ENCODE measurements at places on chromosomes 5 and 9. TPM values are rescaled to one million over a fixed set of nuclear protein-coding genes. Genes with fewer than 3 reads are reported as not detected.

GRCh38 chr9:73056245-73056644 lies 95.4 kb upstream of the ANXA1 start:
- DNase-seq: no peak

EPB41L4A gene
- 41.8 TPM for total RNA-seq

GRCh38 chr5:142961440-142962173 lies 191.4 kb downstream of the ARHGAP26 start:
- DNase-seq: no peak

DNA sequence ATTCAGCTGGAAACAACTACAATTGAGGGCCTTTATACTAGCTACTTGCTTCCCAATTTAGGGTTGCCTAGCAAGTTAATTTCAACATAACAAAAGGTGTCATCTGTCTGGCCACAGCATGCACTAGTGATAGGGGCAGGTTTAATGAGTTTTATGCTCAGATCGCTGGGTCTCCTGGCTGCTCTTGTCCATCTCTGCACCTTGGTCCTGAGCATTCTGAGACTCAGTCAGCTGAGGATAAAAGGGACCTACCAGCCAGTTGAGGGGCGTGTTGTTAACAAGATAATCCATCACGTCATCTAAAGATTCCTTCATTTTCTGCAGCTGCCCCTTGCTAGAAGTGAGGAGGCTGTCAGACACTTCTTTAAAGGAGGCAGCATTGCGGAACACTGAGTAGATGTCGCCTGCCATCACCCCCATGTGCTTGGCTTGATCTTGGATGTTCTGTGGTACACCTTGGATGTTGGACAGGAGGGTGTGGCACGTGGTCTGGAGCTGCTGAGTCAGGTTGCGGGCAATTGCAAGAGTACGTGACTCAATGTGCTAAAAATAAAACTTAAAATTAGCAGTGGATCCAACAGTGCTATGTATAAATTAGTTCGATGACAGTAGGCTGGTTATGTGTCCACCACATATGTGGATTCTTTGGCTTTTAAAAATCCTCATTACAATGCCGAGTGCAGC lies 11.0 kb downstream of the PLIN2 start:
- no peak for DNase-seq

DNA sequence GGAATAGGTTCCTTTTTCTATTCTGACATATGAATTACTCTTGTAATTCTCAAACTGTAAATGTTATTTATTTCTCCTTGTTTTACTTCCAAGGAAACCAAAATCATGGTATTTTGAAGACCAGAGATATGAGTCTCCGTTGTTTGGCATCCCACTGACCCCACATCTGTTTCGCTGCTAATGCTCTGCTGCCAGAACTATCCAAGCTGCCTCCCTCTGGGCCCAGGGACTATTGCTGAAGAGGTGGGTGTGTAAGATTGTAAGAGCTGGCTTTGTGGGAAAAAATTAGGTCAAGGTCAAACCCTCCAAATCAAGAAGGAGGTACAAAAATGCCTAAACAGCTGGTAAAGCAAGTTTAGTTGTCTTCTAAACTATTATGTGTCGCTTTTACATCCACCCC lies 129.4 kb upstream of the MYO10 start:
- no peak for DNase-seq

All from type B pancreatic cell (in vitro differentiated cells).